Activated CD8-positive, alpha-beta memory T cell treated with anti-CD3 and anti-CD28 coated beads for 1 hour (primary cell): ENCODE measurements at places on chromosomes 5 and 9.

DNA sequence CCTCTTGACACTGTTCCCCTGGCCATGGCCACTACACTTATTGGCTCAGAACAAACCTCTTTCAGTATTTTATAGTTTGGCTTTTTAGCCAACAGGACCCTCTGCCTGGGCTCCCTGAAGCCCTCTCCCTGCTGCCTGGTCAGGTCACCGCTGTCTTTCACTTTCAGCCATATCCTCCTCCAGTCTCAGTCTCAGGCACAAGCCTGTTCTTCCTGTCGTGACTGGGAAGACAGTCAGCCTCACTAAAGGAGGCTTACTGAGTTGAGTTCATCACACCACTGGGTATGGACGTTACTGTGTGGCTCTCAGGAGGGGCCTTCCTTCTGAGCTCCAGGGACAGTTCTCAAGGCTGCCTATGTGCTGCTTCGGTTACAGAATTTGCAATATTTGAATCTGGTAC, 2.0 kb downstream of the QSOX2 start:
- DNase-seq: no peak

- no peak for DNase-seq
These were observed 139.7 kb upstream of the PCA3 start for GRCh38 chr9:76624391-76625048.

GRCh38 chr5:36599986-36600779, 6.2 kb upstream of the SLC1A3 start:
- DNase-seq: no peak

DNA sequence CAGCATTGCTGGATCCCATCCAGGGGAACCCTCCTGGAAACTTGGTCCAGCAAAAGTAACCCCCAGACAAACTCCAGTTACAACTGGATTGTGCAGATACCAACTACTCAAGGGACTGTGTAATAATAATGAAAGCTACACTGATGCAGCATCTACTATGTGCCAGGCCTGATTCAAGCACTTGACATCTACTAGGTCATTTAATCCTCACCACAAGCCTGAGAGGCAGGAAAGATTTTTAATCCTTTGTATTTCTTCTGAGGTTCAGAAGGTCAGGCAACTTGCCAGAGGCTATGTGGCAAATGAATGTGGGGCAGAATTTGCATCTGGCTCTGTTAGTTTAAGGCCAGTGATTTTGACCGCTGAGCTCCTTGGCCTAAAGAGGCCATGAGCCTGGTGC, 29.5 kb upstream of the FOXI1 start:
- no peak for DNase-seq

DNA sequence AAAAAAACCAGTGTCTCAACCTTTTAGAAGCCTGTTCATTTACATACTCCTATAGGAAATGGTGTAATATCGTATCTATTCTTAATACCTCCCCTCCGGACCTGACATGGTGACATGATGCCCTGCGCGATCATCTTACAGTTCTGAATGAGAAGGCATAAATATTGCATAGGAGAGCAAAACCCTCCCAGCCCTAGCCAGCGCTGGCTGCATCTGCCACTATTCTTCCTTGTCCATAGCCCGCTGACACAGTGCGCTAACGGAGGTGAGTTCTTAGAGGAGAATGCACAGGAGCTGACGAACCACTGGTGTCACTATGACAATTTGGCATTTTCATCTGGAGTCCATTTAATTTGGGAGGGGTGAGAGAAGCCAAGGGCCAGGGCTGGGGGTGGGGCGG, 290.1 kb downstream of the EFNA5 start:
- DNase-seq: no peak

DNA sequence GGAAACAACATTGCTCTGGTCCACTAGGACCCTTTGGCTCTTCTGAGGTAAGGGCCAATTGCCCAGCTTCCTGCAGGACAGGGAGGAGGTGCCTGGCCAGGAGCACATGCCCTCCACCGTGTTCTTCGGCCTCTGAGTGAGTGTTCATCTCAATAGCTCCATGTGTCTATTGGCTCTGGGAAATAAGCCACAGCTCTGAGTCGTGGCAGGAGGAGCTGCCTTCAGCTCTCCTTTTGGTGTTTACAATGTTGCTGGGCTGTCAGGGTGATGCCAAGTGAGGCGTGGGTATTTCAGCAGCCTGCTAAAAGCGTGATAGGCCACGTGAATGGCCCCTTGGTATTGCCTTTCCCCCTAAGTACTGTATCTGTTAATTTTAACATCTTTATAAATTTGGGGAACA, 26.6 kb downstream of the GADD45G start:
- no peak for DNase-seq

DNA sequence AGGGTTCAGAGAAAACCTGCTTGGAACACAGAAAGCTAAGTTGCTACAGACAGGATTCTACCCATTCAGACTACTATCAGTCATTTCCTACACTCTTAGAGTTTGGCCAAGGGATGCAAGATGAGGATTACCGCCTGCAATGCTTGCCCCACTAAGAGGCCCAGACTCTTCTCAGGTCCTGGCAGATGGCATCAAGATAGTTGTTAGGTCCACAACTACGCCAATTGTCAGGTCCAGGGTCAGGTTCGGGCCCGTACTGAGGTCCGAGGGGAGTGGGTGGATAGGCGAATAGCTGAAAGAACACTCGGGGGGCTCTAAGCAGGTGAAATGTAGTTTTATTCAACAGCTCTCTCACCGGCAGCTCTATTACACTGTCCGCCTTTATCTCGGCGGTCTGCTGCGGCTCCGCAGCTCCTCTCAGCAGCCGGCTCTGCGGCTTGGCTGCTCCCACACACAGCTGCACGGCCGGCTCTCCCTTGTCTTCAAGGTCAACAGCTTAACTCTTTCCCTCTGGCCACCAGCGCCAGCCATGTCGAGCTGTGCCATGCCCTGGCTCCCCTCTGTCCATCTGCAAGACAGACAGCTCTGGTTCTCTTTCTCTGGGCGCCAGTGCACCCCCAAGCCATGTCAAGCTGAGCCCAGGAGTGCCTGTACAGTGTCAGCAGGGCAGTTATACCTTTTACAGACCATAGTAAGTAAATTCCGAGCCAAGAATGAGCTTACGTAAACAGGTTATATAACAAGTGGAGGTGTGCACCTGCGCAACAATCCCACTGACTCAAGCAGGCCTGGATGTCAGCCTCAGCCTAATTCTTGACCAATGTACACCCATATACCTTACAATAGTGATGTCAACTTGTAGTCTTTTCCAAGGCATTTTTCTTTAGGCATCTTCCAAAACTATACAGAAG, 24.0 kb downstream of the ENC1 start:
- DNase-seq: no peak

DNA sequence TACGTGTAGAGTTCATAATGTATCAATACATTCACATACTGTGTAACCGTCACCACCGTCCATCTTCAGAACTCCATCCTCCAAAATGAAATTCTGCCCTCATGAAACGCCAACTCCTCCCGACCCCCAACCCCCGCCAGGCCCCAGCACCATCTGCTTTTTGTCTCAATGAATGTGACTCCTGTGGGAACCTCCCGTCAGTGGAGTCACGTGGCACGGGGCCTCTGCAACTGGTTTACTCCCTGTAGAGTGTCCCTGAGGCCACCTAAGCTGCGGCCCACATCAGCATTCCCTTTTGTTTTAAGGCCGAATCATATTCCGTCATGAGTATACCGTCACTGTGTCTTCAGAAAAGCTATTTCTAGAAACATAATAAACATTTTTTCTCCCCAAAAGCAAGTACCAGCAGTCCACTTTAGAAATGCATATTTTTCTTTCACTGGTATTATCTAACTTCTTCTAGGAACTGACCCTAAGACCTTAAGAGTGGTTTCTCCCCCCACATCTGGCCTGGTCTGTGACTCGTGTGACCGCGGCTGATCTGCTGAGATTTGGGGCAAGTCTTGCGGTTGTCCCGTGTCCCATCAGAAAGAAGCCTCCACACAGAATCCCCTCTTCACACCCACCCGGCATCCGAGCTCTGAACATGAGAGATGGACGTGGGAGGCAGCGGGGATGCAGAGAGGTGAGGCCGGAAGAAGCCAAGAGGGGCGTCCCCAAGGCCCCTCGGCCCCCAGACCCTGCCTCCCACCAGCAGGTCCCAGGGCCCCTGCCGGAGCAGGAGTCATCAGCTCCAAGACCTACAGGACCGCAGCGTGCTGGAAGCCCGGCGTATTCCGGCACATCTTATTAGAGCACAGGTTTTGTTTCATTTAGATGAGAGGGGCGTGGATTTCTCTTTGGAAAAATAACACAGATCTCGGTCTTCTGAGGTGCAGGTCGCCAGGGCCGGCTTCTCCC, 38.3 kb downstream of the SLC6A3 start:
- no peak for DNase-seq

GRCh38 chr9:105362470-105362869, 85.4 kb upstream of the FSD1L start:
- no peak for DNase-seq

GRCh38 chr5:118775790-118776499, 212.4 kb downstream of the DTWD2 start:
- DNase-seq: no peak

GRCh38 chr9:4573634-4574389, 83.5 kb downstream of the SLC1A1 start:
- no peak for DNase-seq

DNA sequence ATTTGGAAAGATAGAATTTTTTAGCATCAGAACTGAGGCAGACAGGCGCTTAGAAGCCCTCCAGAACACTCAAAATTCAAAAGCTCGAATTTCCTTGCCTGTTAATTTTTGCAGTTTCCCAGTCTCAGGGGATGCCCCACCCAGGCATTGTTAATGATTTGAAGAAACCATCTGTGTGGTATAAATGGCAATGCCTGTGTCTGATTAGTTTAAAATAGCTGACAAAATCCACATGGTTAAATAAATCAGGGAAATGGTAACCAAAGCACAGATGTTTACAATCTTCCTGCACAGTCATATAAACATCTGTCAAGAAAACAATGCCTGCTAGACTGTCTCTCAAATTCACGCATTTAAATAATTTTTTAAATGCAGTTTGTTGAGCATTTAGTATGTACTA, 185.2 kb upstream of the RGMB start:
- DNase-seq: no peak

DNA sequence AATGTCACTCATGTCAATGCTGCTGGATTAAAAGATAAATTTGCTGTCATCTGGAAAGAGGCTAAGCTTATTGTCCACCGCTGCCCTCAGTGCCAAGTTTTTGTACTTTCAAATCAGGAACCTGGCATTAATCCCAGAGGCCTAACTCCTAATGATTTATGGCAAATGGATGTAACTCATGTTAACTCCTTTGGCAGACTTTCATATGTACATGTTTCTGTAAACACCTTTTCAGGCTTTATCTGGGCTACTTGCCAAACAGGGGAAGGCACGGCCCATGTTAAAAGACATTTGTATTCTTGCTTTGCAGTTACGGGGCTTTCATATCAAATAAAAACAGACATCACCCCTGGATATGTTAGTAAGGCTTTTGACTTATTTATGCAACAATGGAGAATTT, 608.0 kb upstream of the ACO1 start:
- no peak for DNase-seq

GRCh38 chr5:149940941-149941644, 3.5 kb downstream of the PDE6A start:
- DNase-seq: no peak

GRCh38 chr5:180611140-180611850, 20.0 kb upstream of the SCGB3A1 start:
- DNase-seq: no peak

- DNase-seq: no peak
These were observed 563 bp upstream of the FGF10 start for GRCh38 chr5:44389823-44390143.

DNA sequence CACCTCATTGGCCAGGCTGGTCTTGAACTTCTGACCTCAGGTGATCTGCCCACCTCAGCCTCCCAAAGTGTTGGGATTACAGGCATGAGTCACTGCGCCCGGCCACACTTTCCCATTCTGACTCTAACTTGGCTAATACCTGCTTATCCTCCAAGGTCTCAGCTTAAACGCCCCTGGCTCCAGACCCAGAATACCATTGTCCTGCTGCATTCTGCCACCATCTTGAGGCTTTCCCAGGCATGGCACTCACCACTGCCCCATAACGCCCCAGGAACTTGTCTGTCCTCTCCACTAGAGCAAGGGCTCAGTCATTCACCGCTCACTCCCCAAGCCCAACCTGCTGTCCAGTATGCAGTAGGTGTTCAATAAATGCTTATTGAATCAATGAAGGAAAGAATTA, 39.8 kb downstream of the CAMK2A start:
- no peak for DNase-seq

DNA sequence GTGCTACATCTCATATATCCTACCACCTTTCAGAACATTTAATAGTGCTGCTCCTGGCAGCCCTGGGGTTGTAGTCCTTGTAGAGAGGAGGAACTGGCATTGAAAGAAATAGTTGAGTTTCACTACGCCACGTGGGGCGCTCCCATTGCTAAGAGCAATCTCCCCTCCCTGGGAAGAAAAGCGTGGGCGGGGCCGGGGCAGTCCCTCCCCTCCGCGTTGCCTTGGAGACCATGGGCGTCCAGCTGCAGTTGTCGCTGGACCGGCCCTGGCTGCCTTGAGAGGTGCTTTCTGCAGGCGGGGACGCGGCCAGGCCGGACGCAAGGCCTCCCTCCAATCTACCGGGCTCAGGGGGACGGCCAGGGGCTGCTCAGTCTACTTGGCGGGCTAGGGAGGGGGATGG, 368 bp upstream of the CCDC180 start:
- DNase-seq: no peak
